Lung microvascular endothelial cell (primary cell): ENCODE measurements at places on chromosomes 5 and 9.

DNA sequence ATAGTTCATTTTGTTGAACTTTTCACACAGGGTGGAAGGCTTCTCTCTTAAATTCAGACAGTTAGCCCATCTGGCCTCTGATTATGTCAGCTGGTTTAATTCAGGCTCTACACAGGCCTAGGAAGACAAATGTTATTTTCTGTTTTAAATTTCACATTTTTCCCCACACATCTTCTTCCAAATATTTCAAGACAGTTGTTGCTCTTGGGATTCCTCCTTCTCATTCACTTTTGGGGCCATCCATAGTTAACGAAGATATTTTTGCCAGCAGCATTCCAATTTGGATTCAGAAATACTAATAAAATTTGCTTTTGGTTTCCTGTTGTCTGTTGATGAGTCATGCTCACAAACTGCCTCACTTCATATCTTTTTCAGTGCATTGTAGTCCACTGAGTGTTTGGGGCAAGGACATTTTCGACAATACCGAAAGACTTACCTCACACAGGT lies 475.4 kb downstream of the DMAC1 start:
- no peak for DNase-seq

- DNase-seq: no peak
These were observed 252.5 kb downstream of the TLE4 start for GRCh38 chr9:79824265-79824664.

DNA sequence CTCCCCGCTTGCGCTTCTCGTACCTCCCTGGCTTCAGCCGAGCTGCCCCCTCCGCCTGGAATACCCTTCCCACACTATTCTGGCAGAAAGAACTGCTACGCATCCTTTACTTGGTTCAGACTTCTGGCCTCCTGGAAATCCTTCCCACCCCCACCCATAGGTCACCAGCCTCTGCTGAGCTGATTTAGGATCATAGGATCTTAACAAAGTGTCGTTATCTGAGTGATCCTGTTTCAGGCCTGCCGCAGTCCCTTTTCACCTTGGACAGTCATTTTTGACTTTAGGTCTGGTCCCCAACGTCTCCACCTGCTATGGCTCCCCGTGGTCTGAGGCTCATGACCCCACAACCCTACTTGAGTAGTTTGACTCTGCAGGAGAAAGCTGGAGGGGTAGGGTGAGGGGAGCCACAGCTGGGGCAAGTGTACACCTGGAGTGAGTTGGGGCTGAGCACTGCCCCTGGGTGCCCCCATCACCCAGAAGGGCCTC lies 27.3 kb downstream of the EGR1 start:
- no peak for DNase-seq

DNA sequence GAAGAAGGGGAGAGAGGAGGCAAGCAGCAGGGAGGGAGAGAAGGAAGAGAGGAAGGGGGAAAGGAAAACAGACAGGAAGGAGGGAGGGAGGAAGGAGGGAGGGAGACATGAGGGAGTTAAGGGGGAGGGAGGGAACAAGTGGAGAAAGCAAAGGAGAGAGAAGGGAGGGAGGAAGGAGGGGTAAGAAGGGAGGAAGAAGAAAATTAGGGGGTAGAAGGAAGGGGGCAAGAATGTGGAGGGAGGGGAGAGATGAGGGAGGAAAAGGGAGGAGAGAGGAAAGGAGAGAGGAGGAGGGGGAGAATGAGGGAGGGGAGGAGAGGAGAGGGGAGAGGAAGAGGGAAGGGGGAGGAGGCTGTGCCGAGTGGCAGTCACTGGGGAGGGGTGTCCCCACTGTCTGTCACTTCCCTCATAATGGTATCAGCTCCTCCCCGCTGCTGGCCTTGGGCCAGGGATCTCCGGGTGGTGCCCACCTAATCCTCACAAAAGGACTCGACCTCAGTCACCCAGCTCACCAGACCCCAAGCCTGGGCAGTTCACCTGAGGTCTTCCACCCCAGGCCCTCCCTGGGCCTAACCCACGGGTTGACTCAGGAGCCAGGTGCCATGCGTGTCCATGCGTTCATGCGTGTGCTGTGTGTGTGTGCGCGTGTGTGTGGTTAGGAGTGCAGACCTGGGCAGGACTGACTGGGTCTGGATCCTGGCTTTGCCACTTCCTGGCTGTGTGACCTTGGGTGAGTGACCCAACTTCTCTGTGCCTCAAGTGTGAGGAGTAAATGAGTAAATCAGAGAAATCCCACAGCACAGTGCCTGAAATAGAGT lies 18.1 kb downstream of the C9orf50 start:
- DNase-seq: no peak
